ENCODE measurements at places on chromosomes 6 and 20. TPM values are rescaled to one million over a fixed set of nuclear protein-coding genes. Genes with fewer than 3 reads are reported as not detected.

KCNS1 gene
- not detected for total RNA-seq

COX4I2 gene
- total RNA-seq: not detected

APOM gene
- 6.7 TPM for total RNA-seq

RIN2 gene
- 1.7 TPM for total RNA-seq

LAMA4 gene
- not detected for total RNA-seq

TPX2 gene
- total RNA-seq: 55.5 TPM

ACSS1 gene
- total RNA-seq: 8.5 TPM

THEMIS gene
- total RNA-seq: not detected

SEC63 gene
- 46.0 TPM for total RNA-seq

ITCH gene
- 54.8 TPM for total RNA-seq

FRMD1 gene
- total RNA-seq: not detected

DNA sequence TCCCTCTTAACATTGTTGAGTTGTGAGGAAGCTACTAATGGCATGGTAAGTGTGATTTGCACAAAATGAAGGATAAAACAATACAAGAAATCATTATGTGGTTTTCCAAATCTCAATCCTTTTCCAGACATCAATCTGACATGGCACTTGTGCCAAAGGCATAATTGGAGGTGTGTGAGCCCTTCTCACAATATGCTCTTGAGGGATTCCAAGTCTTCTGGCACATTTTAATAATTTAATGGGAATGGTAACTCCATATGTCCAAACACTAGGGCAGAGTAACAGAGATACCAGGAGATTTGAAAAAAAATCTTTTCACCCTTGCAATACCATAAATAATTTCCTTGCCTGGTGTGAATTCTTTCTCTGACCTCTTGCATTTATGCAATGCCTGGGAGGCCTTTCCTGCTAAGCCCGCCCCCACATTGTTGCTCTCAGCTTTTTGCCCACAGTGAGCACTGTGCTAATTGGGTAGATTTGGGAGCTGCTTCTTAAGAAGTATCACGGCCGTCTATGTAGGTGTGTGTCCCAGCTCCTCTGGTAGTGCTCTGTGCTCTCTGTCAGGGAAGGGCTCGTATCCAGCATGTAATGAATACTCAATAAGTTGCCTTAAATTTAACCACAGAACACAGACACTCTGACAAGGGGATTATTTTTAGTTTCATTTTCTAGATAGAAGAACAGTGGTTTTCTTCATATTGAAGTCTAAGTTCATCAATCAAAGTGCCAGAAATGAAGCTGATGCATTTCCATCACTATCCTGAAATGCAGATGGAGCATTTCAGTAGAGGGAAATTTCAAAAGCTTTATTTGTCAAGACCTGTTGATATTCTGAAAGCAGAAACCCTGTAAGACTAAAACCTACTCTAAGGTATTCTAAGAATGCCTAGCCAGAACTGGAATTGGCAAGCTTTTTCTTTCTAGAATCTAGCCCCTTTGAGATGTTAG, 54.4 kb upstream of the CEP85L start:
- DNase-seq: no peak
- H3K4me1 ChIP-seq: peaks cover 28% of the 10 kb centered on the region
- no peak overlapping the region for H3K27ac ChIP-seq
- H3K27me3 ChIP-seq: no peaks in the 10 kb centered on the region
- no peaks in the 10 kb centered on the region for H3K36me3 ChIP-seq
- no peak overlapping the region for H3K4me3 ChIP-seq

DNA sequence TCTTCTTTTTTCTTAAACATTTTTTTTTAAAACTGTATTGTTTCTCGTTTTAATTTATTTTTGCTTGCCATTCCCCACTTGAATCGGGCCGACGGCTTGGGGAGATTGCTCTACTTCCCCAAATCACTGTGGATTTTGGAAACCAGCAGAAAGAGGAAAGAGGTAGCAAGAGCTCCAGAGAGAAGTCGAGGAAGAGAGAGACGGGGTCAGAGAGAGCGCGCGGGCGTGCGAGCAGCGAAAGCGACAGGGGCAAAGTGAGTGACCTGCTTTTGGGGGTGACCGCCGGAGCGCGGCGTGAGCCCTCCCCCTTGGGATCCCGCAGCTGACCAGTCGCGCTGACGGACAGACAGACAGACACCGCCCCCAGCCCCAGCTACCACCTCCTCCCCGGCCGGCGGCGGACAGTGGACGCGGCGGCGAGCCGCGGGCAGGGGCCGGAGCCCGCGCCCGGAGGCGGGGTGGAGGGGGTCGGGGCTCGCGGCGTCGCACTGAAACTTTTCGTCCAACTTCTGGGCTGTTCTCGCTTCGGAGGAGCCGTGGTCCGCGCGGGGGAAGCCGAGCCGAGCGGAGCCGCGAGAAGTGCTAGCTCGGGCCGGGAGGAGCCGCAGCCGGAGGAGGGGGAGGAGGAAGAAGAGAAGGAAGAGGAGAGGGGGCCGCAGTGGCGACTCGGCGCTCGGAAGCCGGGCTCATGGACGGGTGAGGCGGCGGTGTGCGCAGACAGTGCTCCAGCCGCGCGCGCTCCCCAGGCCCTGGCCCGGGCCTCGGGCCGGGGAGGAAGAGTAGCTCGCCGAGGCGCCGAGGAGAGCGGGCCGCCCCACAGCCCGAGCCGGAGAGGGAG, 580 bp downstream of the VEGFA start:
- peak; percentile 84 for DNase-seq
- no peaks in the 10 kb centered on the region for H3K36me3 ChIP-seq
- peak overlapping the region; percentile 77 for H3K27ac ChIP-seq
- H3K27me3 ChIP-seq: no peaks in the 10 kb centered on the region

DNA sequence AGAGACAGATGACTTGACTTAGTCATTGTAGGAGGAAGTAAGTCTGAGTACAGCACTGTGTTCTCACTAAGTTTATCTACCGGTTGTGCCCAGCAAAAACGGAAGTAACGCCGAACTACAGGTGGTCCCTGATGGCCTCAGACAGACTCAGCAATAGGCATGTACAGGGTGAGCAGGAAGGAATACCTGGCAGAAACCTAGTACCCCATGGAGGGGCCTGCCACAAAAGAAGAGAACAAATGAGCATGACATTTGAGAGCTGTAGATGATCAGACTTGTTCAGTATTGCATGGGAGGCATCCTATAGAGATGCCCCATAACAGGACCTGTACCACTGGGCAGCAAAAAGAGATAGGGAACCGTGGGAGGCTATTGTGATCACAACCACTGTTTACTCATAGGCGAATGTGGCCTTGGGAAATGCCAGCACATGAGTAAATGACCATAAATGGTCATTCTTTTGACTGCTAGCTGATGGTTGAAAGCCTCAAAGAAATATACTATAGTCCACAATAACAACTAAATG, 106.4 kb upstream of the TAB2 start:
- H3K36me3 ChIP-seq: no peaks in the 10 kb centered on the region
- H3K27ac ChIP-seq: no peak overlapping the region
- peaks cover 6% of the 10 kb centered on the region for H3K4me1 ChIP-seq
- DNase-seq: peak; percentile 56

GRCh38 chr6:113464960-113465359, 392.2 kb upstream of the MARCKS start:
- DNase-seq: no peak
- H3K4me3 ChIP-seq: no peak overlapping the region
- H3K36me3 ChIP-seq: no peaks in the 10 kb centered on the region
- H3K27ac ChIP-seq: no peak overlapping the region

- no peaks in the 10 kb centered on the region for H3K4me1 ChIP-seq
- H3K27ac ChIP-seq: no peak overlapping the region
- H3K27me3 ChIP-seq: no peaks in the 10 kb centered on the region
These were observed 211.4 kb downstream of the FUT9 start for GRCh38 chr6:96227135-96227534.

- no peak overlapping the region for H3K27ac ChIP-seq
- no peak for DNase-seq
- H3K27me3 ChIP-seq: no peaks in the 10 kb centered on the region
- no peaks in the 10 kb centered on the region for H3K36me3 ChIP-seq
- H3K4me1 ChIP-seq: no peaks in the 10 kb centered on the region
These were observed 214.0 kb downstream of the ZFAND3 start for GRCh38 chr6:38033442-38033982.

DNA sequence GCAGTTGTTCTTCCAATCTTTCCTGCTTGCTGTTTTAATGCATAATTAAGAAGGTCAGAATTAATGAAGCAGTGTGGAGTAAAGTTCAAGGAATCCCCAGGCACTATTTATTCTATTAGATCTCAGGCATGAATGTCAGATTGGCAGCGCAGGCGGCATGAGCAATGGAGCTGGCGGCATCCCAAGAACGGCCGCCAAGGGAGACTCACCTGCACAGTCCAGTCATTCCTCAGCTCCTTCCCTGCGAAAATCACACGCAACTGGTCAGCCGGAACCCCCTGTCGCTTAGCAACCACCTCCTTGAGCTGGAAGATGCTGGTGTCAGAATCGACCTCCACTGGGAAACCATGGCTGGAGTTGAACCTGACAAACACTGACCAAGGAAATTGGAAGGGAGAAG, 284.5 kb downstream of the PRKN start:
- no peaks in the 10 kb centered on the region for H3K36me3 ChIP-seq
- H3K27me3 ChIP-seq: no peaks in the 10 kb centered on the region
- H3K27ac ChIP-seq: no peak overlapping the region
- DNase-seq: no peak

DNA sequence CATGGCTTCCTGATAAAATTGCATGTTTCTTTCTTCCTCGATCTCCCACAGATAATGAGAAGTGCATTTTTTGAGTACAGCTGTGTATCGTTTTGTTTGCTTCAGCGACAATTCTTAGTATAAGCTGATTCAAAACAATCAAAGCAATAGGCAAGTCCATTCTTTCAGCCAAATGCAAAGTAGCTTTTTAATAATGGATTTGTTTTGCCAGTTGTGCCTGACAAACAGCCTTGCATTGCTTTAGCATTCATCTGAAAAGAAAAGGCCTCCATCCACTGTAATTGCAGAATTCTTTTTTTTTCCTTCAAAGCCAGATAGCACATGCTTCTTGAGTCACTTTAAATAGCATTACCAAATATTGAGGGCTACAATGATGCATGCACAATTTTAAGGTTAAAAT, 32.0 kb downstream of the TTLL2 start:
- H3K4me1 ChIP-seq: no peaks in the 10 kb centered on the region
- peak; percentile 22 for DNase-seq
- H3K27me3 ChIP-seq: 0 out of 2 replicates have a peak, but pooled peaks cover 4% of the 10 kb centered on the region

DNA sequence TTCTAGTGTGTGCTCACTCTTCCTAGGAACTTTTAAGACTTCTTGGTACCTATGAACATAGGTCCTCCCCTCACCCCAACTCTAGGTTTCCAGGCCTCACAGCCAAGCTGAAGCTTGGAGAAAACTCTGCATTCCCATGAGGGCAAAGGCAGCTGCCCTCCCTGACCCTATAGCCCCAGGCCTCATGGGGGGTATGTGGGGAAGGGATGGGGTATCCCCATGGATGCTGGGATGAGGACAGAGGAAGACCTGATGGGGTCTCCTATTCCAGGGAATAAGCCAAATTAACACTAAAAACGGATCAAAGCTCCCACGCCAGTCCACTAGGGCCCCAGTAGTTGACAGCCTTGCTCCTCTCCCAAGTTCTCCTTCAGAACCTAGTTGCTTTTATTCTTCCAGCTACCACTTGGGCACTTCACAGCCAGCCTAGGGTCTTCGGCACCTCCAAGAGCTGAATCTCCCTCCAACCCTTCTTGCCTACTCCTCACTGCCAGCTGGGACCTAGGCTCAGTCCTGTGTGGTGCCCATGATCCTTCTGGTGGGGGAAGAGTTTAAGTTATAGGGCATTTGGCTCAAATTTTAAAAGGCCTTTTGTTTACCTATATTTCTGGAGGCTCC, 7.8 kb downstream of the TP53INP2 start:
- H3K36me3 ChIP-seq: no peaks in the 10 kb centered on the region
- DNase-seq: no peak
- no peak overlapping the region for H3K4me3 ChIP-seq
- H3K27me3 ChIP-seq: no peaks in the 10 kb centered on the region

DNA sequence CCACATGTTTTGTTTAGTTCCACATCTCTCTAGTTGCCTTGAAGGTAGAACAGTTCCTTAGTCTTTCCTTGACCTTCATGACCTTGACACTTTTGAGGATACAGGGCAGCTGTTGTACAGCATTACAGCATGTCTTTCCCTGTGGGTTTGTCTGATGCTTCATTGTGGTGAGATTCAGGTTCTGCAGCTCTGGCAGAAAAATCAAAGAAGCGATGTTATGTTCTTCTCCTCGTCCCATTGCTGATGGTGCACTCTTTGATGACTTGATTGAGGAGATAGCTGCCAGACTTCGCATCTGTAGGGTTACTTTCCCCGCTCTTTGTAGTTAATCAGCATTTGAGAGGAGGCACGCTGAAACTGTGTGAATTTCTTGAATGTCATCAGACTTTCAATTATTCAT, 12.0 kb downstream of the CEBPB start:
- H3K4me3 ChIP-seq: no peak overlapping the region
- no peaks in the 10 kb centered on the region for H3K36me3 ChIP-seq
- no peaks in the 10 kb centered on the region for H3K4me1 ChIP-seq

DNA sequence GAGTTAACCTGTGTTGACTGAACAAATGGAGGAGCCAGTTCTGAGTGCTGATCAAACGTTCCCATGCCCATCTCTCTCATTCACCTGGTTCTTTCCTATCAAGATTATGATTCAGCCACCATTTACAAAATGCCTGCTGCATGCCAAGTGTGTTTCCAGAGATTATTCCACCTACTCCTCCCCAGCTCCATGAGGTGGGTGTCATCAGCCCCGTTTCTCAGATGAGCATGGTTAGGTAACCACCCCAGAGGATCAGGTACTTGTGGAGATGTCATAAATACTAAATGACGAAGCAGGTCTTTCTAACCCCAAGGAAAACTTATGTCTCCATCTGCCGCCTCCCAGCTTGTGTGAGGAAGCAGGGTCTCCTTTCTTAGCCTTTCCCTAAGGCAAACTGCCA, 2.1 kb downstream of the BANF2 start:
- H3K36me3 ChIP-seq: no peaks in the 10 kb centered on the region
- H3K4me3 ChIP-seq: no peak overlapping the region
- no peak for DNase-seq
- H3K27ac ChIP-seq: no peak overlapping the region
- H3K27me3 ChIP-seq: no peaks in the 10 kb centered on the region
- no peaks in the 10 kb centered on the region for H3K4me1 ChIP-seq

GRCh38 chr6:52022675-52023074, 64.7 kb downstream of the PKHD1 start:
- no peaks in the 10 kb centered on the region for H3K27me3 ChIP-seq
- H3K36me3 ChIP-seq: no peaks in the 10 kb centered on the region
- no peaks in the 10 kb centered on the region for H3K4me1 ChIP-seq
- H3K27ac ChIP-seq: no peak overlapping the region

DNA sequence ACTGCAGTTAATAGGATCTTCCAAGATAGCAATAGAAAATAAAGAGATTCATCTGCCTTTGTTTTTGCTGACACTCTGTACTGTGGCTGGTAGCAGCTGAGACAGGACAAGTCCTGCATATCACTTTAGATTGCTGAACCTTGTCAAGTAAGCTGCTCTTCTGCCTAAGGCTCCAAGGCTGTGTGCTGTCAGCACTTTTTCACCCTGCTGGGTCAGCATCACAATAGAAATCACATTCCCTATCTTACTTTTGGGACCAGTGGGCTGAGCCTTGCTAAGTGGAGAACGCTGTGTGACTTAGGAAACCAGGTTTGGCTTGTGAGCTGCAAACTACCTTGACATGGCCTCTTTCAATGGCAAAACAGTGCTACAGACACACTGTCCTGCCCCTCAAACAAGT, 263.9 kb downstream of the FRK start:
- no peaks in the 10 kb centered on the region for H3K4me1 ChIP-seq

- no peaks in the 10 kb centered on the region for H3K27me3 ChIP-seq
- H3K4me3 ChIP-seq: no peak overlapping the region
- no peak overlapping the region for H3K27ac ChIP-seq
- no peaks in the 10 kb centered on the region for H3K4me1 ChIP-seq
- no peak for DNase-seq
- no peaks in the 10 kb centered on the region for H3K36me3 ChIP-seq
These were observed 1289.3 kb downstream of the HACE1 start for GRCh38 chr6:103570431-103570830.

All from Karpas-422 (cell line).